ENCODE measurements at places on chromosomes 6 and 20.

DNA sequence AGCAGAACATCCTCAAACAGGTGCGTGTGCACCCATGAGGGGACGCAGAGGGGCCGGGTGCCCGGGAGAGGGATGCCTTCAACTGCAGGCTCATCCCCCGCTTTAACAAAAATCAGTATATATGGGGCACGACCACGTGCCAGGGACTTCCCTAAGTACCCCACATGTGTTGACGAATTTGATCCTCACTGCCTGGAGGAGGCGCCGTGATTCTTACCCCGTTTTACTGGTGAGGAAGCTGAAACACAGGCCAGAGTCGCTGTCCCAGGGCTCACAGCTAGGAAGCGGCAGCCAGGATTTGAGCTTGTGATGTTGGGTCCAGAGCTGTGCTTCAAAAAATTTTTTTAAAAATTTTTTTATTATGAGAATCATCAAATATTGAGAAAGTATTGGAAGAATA is 44.8 kb downstream of the ITPR3 start:
- DNase-seq, result no peak

DNA sequence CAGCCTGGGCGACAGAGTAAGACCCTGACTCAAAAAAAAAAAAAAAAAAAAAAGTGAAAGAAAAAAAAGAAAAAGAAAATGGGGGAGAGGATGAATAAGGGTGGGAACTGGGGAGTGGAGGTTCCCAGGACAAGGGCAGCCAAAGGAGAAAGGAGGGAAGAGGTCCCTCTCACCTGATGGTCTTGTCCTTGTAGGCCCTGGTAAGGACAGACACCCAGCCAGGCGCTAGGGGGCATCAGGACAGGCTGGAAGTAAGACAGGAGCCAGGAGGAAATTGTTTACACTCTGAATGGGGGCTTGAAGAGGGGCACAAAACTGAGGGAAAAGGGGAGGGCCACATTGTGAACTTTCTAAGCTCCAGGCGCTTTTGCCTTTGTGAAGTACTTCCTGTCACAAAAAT is 2.3 kb upstream of the ALDH5A1 start:
- DNase-seq, result no peak

DNA sequence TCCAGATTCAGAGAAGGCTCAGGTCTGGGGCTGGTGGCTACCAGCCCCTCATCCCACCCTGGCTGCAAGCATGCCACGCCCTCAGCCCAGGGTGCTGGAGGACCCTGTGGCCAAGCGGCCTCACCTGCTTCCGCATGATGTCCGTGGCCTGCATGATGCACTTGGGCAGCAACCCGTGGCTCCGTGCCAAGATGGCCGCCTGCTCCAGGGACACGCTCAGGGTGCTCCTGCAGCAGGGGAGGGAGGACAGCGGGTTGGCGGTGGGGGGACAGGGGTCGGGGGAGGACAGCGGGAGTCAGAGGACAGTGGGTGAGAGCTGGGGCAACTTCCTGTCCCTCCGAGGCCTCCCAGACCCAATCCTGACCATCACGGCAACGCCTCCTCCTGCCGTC is 200.1 kb downstream of the PREX1 start:
- DNase-seq, result no peak

DNA sequence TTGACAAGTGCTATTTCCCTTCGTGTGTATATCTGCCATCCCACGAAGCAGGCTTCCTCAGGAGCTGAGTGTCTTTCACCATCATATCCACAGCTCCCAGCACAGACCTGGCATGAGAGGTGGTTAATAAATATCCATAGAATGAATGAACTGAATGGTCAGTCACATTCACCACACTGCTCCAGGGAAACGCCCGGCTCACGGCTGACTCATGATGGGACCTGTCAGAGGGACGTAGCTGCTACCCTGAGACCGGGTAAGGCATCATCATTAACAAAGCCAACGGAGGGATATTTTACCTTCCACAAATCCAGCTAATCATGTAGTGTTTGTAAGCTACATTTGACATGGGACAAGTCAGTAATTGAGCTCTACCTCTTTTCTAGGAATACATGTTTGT is 12.5 kb downstream of the AGPAT4 start:
- DNase-seq, result no peak

DNA sequence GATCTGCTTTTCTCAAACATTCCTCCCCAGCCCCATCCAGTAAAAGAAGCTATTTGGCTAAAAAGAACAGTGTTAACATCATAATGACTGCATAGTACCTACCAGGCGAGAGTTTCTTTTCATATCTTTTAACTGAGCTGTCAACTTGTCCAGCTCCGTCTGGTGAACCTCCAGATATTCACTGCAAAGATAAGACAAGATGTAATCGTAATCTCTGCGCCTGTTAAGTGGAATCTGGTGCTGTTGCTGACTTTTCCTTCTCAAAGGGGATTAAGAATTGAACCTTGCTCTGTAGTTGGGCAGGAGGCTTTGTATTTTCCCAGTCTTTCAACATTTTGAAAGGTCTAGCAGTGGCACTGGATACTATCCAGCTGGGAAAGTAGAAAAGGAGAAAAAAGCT is 63.0 kb downstream of the RIPOR2 start:
- DNase-seq, result no peak
